ENCODE measurements at places on chromosomes 6 and 20.
A peak's percentile ranks its signal among the peaks of the same experiment; 100 is the strongest.

DNA sequence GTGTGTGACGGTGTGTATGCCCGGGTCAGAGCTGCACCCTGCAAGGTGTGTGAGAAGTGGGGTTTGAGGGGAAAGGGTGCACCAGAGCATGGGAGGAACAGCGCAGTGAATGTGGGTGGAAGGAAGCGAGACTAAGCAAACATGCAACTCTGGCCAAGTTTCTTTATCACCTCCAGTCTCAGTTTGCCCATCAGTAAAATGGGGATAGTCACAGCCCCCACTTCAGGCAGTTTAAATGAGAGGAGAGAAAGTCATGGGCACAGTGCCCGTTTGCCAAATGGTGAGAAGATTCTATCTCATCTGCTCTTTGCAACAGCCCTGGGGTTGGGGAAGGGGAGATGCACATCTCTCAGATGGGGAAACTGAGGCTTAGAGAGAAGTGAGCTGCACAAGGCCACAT, 12.8 kb upstream of the VSTM2L start:
- no peak for DNase-seq

GRCh38 chr20:57704245-57704644, 5.6 kb downstream of the PMEPA1 start:
- DNase-seq = no peak

- no peak for DNase-seq
Observed at GRCh38 chr20:2695206-2695983, 2.8 kb downstream of the EBF4 start.

- no peak for DNase-seq
Observed at GRCh38 chr6:20939161-20939775, 405.0 kb downstream of the CDKAL1 start.

- no peak for DNase-seq
Observed at GRCh38 chr6:149566410-149567193, 427 bp downstream of the GINM1 start.

GRCh38 chr6:33963136-33963750, 159.4 kb upstream of the MLN start:
- no peak for DNase-seq

GRCh38 chr6:72946774-72947173, 278.5 kb downstream of the KHDC1L start:
- DNase-seq = no peak

- peak; percentile 53 for DNase-seq
Observed at GRCh38 chr6:21713481-21713880, 119.9 kb downstream of the SOX4 start.

GRCh38 chr6:161644521-161644920, 370.7 kb upstream of the AGPAT4 start:
- DNase-seq = no peak

GRCh38 chr20:17698384-17698783, 1.4 kb upstream of the BANF2 start:
- DNase-seq = no peak

DNA sequence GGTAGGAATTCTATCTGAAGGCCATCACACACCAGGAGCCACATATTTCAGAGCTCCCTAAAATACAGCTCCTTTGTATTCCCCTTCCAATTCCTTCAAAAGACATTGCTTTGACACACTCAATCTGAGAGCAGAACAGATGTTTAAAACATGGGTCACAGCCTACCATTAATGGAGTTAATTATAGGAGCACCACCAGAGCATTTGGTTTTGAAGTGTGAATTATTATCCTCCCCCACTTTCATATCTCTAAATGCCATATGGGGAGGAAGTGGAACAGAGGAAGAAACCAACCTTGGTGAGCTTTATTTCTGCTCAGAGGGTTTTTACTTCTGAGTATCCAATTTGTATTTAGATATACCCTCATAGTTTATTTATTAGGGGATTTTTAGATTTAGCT, 50.7 kb upstream of the TNFRSF21 start:
- peak; percentile 88 for DNase-seq

DNA sequence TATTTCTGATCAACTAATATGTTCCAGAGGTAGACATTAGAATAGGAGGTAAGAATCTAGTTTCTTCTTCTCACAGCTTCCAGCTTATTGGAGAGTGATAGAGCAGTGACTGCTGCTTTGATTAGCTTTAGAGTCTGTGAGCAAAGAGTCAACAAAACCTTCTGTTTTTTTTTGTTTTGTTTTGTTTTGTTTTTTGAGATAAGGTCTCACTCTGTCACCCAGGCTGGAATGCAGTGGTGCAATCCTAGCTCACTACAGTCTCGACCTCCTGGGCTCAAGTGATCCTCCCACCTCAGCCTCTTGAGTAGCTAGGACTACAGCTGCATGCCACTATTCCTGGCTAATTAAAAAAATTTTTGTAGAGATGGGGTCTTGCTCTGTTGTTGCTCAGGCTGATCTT, 39.3 kb downstream of the TSBP1 start:
- DNase-seq = no peak

DNA sequence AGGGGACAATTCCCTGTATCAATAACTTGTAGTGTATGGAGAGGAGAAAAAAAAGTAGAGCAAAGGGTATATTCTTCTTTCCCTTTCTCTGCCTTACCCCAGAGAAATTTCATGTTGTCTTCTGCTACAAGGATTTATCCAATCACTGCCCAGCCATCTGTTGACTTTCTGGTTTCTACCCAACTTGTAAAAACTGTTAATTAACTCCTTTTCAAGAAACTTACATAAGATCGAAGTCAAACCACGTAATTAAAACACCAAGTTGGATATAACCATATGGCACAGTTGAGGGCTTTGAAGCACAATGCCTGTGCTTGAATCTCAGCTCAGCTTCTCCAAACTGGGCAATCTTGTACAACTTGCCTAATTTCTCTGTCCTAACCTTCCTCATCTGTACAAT, 99.5 kb downstream of the MAN1A1 start:
- no peak for DNase-seq

DNA sequence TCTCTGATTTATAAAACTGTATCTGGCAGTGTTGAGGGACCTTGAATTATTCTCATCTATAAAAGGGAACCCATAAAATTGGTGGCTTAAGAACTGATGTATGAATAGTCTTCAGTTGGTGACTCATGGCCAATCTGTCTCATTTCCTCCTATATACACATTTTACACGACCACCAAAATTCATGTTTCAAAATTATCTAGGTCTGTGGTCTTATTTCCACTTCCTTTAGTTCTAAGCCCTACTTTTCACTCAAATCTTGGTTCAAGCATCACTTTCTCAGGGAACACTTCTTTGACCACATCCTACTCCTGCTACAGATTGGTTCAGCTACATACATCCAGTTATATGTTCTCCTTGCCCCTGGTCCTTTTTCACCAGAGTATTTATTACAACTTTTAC, 18.6 kb upstream of the ENPP1 start:
- peak; percentile 95 for DNase-seq

GRCh38 chr6:166335378-166336302, 6.7 kb downstream of the SFT2D1 start:
- no peak for DNase-seq

GRCh38 chr6:20360471-20361119, 41.1 kb upstream of the E2F3 start:
- no peak for DNase-seq

- no peak for DNase-seq
Observed at GRCh38 chr20:48708116-48708515, 119.7 kb downstream of the PREX1 start.

- no peak for DNase-seq
Observed at GRCh38 chr6:160789263-160790027, 87.4 kb downstream of the PLG start.

DNA sequence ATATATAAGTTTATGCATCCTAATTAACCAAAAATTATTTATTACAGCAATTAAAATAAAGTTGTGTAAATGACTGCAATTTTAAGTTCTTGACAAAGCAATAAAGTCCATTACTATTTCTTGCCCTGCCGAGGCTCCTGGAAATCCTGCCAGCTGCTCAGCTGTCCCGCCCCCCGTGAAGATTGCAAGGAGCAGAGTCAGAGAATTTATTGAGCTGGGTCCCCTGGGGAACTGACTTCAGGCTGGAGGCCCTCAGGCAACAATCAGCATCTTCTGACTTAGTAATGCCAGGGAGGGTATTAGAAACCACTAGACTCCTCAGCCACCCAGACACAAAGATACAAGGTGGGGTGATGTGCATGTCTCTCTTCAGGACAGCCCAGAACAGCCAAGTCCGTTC, 92.3 kb downstream of the EDN3 start:
- DNase-seq = no peak

- DNase-seq = peak; percentile 54
Observed at GRCh38 chr20:31836853-31837608, 8.4 kb downstream of the FOXS1 start.

GRCh38 chr6:130993292-130993765, 69.7 kb downstream of the EPB41L2 start:
- no peak for DNase-seq

DNA sequence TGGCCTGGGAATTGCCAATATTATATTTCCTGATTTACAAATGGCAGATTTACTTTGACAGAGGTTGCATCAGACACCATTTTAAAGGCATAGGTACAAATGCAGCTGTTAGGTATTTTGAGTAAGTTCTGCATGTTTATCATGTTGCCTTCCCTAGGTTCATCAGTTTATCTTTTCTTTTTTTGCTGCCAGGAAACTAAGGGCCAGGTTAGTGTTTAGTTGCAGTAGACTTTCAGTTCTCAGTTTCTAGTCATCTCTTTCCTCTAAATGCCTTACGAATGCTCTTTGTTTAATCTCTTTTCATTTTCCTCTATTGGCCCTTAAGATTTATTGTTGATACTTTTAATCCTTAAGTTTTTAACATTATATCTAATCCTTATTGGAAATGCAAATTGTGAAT, 129.9 kb downstream of the SMAP1 start:
- DNase-seq = no peak

- DNase-seq = no peak
Observed at GRCh38 chr6:5303682-5304081, 42.4 kb downstream of the FARS2 start.

- no peak for DNase-seq
Observed at GRCh38 chr6:78607189-78607588, 260.2 kb upstream of the IRAK1BP1 start.

DNA sequence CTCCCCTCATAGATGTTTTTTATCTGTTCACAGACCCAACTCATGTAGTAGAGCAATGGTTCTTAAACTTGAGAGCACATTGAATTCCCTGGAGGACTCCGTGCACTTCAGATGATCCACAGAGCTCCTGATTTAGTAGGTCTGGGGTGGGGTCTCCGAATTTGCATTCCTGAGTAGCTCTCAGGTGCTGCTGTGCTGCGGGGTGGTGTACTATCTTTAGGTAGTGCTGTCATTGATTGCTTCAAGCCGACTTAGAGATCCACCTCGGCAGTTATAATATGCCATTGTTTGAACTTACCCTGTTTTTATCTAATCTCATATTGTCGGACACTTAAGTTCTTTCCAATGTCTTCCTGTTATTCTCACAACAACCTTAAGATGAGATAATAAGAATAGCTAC, 45.0 kb downstream of the BMP2 start:
- no peak for DNase-seq

- no peak for DNase-seq
Observed at GRCh38 chr6:31888276-31889258, 8.9 kb downstream of the EHMT2 start.

DNA sequence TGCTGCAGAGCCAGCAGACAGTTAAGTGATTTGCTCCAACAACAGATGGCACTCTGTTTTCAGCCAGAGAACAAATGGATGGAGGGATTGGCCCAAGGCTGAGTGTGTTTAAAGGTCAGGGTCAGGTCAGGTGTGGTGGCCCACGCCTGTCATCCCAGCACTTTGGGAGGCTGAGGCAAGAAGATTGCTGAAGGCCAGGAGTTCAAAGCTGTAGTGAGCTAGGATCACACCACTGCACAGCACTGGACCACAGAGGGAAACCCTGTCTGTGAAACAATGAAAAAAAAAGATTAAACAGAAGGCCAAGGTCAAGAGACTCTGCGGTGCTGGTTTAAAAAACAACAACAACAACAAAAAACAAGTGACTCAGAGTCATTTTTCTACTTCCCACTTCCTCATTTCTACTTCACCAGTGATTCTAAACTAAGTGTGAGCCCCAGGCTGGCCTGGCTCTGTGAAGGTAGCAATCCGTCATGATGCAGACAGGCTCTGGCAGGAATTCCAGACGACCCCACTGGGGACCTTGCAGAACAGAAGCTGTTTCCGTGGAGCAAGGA, 42.5 kb upstream of the ARMC2 start:
- peak; percentile 43 for DNase-seq

DNA sequence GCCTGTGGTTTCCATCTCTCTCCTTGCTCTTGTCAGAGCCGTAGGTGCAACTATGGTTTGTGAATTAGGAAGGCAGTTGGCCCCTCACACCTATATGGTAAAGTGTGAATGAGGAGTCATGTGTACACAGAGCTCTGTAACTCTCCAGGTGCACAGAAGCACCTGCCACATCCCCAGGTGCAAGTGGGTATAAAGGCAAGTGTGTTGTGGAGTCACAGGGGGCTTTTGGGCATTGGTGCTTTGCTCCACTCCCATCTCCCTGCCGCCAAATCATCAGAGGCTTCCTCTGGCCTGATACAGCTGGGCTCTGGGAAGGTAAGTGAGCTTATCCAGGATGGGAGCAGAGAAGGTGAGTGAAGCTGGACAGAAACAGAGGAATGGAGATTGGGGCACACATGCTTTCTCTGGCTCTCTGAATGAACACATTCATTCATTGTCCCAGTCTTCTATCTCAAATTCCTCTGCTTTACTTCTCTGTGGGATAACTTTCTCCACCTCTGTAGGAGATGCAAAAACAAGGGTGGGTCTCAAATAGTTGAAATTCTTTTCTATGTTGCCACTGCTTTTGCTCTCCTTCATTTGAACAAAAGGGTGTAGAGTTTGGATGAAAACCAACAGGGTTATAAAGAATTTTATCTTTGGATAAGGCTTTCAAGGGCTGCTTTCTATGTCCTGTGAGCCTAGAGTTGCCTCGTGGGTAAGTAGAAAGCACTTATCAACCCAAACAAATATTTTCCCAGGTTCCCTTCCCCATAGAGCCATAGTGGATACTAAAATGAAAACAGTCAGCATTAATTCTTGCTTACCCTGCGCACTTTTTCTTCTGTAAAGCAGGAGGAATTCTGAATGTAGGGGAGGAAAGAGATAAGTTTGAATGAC, 45.0 kb upstream of the RIPOR2 start:
- DNase-seq = no peak

- no peak for DNase-seq
Observed at GRCh38 chr6:138485586-138486248, 13.6 kb downstream of the NHSL1 start.

DNA sequence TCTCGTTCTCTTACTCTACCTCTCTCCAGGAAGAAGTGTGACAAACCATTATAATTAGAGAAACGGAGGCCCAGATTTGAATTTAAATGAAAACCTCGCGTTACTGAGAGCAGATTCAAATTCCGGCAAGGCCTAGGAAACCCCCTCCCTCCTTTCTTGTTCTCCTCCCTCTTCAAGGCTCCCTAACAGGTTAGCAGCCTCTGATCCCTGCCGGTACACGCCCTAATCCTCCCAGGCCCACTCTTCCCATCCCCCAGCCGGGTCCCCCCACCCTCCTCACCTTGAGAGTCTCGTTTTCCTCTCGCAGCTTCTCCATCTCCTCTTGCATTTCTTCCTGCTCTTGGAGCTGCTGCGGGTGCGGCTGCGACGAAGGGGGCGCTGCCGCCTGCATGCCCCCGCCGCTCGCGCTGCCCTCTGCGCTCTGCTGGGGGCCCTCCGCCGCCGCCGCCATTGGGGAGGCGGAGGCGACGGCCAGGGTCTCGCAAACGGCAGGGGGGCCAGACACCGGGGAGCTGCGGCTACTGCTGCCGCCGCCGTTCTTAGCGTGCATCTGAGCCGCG, 3.8 kb downstream of the MTCL3 start:
- no peak for DNase-seq

GRCh38 chr20:54626126-54626525, 150.7 kb downstream of the DOK5 start:
- DNase-seq = no peak

- DNase-seq = no peak
Observed at GRCh38 chr6:19759117-19759880, 77.9 kb upstream of the ID4 start.

Data from MV-4-11 (cell line).